CD4-positive, alpha-beta T cell treated with Interleukin-6 for 4 hours (primary cell): ENCODE measurements at places on chromosomes 12 and 14.

DNA sequence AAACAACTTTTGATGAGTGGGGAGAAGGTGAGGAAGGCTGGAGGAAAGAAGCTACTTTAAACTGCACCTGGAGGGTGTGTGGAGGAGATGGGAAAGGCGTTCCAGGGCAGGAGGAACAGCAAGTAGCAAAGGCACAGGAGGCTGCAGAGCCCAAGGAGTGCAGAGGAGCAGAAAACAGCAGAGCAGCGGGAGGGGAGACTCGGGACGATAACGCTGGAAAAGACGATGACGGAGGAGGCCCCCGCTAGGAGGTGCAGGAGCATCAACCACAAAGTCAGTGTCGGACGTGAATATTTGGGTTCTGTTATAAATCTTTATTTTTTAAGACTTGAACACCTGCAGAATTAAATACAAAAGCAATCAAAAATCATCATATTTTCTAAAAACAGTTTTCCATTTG is 44.9 kb downstream of the LGMN start:
- DNase-seq: no peak

DNA sequence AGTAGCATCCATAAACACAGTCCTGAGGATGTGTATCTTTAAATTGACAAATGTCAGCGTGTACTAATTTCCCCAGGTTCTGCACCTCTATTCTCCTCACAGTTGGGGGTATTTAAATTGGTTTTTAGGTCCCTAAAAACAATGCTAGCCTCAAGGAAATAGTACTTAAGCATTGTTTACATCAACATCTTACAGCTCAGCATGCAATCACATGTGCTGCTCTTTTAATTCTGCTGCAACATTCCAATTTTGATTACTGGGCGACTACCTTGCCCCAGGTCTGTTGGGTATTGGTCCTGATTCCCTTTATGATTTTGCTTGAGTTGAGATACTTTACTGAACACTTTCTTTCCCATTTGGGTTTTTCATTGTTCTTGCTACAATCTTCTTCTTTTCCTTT is 616.6 kb downstream of the CCER1 start:
- no peak for DNase-seq

DNA sequence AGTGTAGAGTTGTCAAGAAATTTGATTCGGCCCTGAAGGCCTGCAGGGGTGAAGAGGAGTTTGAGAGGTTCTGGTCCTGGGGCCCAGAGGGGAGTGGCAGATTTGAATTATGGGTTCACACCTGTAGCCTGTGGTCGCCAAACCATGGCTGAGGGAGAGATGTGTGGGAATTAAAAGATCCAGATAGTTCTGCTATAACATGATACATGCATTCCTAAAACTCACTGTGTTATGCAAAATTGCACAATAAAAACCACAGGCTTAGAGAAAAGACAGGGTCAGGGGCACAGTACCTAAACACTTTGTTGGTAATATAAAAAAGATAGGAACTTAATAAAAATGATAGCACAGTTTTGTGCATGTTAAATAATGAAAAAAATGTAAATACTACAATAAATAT is 106.2 kb downstream of the TMEM30B start:
- DNase-seq: no peak

DNA sequence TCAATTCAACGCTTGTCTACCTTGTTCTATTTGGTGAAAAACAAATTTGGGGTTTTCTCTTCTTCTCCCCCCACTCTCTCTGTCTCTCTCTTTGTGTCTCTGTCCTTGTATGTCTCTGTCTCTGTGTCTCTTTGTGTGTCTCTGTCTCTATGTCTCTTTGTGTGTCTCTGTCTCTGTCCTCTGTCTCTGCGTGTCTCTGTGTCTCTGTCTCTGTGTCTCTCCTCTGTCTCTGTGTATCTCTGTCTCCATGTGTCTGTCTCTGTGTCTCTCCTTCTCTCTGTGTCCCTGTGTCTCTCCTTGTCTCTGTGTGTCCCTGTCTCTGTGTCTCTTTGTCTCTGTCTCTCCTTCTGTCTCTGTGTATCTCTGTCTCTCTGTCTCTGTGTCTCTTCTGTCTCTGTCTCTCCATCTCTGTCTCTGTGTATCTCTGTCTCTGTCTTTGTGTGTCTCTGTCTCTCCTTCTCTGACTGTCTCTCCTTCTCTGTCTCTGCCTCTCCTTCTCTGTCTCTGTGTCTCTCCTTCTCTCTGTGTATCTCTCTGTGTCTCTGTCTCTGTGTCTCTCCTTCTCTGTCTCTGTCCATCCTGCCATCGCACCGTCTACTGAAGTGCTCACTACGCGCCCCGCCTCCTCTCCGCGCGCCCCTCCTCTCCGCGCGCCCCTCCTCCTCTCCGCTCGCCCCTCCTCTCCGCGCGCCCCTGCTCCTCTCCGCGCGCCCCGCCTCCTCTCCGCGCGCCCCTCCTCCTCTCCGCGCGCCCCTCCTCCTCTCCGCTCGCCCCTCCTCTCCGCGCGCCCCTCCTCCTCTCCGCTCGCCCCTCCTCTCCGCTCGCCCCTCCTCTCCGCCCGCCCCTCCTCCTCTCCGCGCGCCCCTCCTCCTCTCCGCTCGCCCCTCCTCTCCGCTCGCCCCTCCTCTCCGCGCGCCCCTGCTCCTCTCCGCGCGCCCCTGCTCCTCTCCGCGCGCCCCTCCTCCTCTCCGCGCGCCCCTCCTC is 12.8 kb downstream of the LRCOL1 start:
- peak; percentile 56 for DNase-seq

DNA sequence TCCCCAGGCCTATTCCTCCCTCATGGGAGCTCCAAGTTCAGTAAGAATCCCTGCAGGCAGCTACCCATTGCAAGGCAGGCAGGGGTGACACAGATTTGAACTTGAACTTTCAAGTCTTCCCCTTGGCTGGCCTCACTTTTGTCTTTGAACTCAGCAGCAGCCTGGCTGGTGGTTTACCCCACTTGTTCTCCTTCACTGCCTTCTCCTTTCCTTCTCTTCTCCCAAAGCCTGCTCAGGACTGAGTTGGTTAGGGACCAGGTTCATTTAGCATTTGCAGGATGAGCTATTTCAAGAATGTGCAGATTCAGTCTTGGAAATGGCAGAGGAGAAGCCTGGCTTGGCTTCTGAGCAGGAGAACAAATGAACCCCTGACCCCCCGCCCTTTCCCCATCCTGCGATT is 67.7 kb upstream of the TBX3 start:
- no peak for DNase-seq

DNA sequence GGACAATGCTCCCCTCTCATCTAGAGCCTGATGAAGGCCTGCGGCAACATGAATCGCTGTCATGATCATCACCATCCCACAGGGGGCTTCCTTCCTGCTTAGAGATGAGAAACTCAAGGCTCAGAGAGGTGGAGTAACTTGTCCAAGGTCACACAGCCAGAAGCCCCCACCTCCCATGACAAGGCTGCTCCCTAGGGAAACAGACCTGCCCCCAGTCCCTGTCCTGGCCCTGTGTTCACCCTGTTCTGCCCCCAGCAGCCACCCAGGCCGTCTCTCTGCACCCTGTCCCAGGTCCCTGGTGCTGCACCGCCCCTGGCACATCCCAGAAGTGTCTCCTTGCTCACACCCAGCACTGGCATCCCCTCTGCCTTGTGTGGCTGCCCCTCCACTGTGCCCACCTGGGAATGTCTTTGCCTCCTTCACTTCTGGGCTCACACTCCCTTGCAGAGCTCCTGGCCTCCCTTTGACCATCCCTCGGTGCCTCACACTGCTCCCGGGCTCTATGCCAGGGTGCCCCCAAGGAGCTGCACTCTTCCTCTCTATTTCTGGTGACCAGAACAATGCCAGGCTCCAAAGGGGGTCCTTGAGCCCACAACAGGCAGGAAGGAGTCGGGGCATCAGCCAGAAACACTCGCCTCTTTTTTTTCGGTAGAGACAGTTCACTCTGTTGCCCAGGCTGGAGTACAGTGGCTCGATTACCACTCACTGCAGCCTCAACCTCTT is 70.5 kb downstream of the BCL11B start:
- peak; percentile 59 for DNase-seq

DNA sequence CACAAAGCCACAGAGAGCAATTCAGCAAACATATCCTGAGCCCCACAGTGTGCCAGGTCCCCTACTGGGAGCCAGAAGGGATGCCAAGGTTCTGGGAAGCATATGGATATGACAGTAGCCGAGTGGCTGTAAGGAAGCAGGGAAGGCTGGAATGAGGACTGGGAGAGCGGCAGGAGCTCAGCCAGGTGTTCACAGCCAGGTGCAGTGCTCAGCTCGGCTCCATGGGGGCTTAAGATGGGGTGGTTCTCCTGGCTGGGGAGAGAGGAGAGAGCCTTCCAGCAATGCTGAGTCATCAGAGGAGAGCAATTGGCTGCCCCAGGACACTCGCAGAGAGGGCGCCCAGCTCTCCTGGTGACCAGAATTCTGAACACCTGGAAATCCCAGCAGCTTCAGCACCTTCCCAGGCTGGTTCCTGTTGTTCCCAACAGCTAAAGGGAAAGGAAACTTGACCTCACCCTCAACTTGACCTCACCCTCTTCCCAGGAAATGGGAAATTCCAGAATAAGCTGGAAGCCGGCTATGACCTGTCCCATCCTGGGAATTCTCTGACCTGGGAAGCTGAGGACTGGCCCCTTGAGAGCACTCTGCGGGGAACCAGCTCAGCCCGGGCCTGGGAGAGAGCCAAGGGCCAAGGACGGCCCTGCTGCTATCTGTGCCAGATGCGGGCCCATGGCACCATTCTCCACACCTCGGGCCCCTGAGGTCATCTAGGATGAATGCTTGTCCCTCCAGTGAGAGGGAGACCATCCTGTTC is 34.6 kb downstream of the SLC6A12 start:
- no peak for DNase-seq
